Activated T-cell treated with anti-CD3 and anti-CD28 coated beads, Interleukin-2, amount 50 U/mL, for 48 hours (primary cell): ENCODE measurements at places on chromosomes 2 and 18.

DNA sequence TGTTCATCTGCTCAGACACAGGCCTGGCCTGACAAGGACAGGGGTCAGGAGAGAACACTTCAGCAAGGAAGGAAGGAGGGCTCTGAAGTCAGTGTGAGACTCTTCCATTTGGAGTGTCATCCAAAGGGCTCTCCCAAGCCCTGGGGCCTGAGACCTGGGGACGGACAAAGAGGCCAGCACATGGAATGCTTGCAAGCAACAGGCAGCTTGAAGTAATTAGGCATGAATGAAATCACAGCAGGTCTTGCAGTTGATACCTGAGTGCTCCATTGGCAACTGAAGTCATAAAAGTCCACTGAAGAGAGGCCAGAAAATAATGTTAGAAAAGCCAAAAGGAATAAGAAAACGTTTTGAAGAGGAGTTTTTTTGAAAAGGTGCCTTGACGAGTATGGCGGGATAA is 231.7 kb downstream of the VAPA start:
- no peak for DNase-seq

GRCh38 chr2:9031246-9031645 is 27.8 kb upstream of the MBOAT2 start:
- DNase-seq = no peak

GRCh38 chr2:148221926-148222325 is 201.0 kb downstream of the MBD5 start:
- DNase-seq = no peak

DNA sequence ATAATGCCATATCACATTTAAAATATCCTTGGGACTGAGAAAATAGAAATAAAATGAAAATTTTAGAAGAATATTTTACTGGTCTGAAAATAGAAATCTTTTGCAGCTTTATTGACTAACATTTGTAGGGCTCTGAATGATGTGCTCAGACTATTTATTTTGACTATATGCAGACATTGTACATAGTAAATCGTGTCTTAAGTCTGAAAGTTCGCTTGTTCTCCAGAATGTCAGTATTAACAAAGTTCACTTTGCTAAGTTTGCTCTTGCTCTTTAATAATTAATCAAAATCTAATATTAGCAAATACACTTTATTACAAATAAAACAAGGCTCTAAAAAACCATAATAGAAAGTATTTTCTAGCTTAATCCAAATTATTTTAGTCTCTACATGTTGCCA is 219.8 kb downstream of the WDR7 start:
- no peak for DNase-seq

DNA sequence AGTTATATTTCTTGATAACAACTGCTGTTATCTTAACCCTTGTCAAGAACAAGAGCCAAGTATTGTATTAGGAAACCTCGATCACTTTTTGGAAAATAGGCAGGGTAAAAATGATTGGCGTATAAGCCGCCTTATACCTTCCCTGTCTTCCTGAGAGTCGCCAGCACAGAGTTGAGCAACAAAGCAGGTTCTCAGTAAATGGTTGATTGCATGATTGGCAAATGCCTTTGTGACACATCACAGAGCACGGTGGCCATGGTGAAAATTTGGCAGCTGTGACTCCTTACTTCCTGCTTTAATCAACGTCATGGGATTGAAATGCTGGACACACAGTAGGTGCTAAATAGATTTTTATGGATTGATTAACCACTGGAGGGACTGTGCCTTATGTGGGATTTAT is 3.9 kb upstream of the KLHL29 start:
- peak; percentile 39 for DNase-seq

DNA sequence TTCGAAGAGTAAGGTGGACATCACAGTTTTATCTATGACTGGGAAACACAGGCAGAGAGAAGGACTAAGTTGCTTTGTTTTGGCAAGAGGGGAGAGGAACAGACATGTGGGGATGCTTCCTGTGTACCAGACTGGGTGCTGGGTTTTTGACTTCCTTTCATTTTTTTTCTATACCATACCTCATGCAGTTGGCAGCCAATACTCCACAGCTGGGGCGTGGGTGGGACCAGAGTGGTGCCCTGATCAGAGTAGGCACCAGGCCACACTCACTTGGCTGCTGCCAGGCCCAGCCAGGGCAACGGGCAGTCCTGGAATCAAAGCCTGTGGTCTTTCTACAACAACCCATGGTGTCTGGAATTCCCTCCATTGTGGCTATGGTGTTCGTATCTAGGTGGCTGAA is 45.2 kb downstream of the SH3RF3 start:
- no peak for DNase-seq
